ENCODE measurements at places on chromosomes 1 and 21. TPM values are rescaled to one million over a fixed set of nuclear protein-coding genes. Genes with fewer than 3 reads are reported as not detected.

Gene TNFRSF8
- not detected for total RNA-seq

Gene IFNAR2
- total RNA-seq = 11.9 TPM

Gene AK5
- total RNA-seq = not detected

DNA sequence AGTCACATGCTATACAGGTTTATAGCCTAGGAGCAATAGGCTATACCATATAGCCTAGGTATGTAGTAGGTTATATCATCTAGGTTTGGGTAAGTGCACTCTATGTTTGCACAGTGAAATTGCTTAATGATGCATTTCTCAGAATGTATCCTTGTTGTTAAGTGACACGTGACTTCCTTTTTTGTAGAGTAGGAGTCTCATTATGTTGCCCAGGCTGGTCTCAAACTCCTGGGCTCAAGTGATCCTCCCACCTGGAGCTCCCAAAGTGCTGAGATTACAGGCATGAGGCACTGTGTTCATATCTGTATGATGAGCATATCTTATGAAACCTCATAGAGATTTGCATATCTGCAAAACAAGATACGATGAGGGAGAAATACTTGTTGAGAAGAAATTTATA lies 13.8 kb upstream of the ABCB10 start:
- DNase-seq = no peak

DNA sequence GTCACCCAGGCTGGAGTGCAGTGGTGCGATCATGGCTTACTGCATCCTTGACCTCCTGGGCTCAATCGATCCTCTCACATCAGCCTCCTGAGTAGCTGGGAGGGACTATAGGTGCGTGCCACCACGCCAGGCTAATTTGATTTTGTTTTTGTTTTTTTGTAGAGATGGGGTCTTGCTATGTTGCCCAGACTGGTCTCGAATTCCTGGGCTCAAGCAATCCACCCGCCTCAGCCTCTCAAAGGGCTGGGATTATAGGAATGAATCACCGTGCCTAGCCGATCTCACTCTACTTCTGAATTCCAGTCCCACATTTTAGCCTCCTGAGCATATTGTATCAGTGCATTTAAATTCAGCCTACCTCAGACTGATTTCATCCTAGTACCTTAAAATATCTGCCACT lies 1.8 kb downstream of the CTXND2 start:
- no peak for DNase-seq

- no peak for DNase-seq
Measured at GRCh38 chr1:231278100-231278790, 37.2 kb downstream of the GNPAT start.

GRCh38 chr1:228048659-228049298 lies 33.7 kb upstream of the ARF1 start:
- peak; percentile 9 for DNase-seq
